ENCODE measurements at places on chromosomes 7 and 10.

DNA sequence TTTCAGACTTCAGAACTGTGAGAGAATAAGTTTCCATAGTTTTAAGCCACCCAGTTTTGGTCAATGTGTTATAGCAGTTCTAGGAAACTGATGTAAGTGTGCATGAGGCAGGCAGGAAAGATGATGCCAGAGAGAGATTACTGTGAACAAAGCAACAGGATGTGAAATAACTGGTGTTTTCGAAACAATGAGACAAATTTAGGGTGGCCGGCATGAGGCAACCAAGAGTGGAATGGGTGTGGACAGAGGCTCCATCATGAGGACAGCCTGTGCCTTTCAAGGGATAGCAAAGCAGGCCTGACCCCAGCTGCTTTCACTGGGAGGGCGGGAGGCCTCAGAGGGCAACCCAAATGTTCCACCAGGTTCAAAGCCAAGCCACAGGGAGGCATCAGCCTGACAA, 67.3 kb upstream of the UCN3 start:
- DNase-seq: no peak

DNA sequence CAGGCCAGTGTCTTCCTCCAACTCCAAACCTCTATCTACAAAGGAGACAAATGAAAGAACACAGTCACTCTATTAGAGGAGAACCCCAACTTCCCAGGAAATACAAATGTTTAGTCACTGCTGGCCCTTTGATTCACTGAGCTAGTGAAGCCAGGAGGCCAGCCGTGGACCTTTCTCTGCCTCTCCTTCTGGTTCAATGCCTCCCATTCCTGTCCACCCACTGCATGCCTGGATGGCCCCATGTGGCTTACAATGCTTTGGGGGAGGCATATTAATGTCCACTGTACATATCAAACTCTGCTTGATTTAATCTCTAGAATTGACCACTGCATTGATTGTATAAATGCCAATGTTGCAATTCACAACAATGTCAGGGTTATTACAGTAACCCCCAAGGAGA, 687.3 kb downstream of the KCNMA1 start:
- no peak for DNase-seq

GRCh38 chr10:48233559-48234005, 40.9 kb downstream of the FRMPD2 start:
- no peak for DNase-seq

- no peak for DNase-seq
These were observed 143.2 kb upstream of the C7orf33 start for GRCh38 chr7:148447221-148447849.

- no peak for DNase-seq
These were observed 1.8 kb upstream of the HOXA11 start for GRCh38 chr7:27186668-27187474.

DNA sequence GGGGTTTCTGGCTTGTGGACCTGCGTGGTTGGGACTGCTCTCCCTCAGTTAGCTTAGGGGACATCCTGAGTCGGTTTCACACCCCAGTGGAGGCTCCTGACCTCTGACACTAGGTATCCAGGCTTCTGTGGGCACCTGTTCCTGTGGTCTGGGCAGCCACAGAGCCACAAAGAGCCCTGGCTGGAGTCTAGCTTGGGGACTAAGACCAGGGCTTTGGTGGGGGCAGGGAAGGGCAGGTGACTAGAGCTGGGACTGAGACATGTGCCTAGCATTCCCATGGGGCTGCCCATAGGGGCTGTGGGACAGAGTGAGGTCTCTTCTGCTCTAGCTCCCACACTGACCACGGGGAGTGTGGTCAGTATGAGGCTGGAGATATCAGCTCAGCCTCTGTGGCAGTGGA, 4.0 kb upstream of the TMEM270 start:
- DNase-seq: no peak

GRCh38 chr7:107506674-107507339, 37.0 kb downstream of the GPR22 start:
- no peak for DNase-seq

DNA sequence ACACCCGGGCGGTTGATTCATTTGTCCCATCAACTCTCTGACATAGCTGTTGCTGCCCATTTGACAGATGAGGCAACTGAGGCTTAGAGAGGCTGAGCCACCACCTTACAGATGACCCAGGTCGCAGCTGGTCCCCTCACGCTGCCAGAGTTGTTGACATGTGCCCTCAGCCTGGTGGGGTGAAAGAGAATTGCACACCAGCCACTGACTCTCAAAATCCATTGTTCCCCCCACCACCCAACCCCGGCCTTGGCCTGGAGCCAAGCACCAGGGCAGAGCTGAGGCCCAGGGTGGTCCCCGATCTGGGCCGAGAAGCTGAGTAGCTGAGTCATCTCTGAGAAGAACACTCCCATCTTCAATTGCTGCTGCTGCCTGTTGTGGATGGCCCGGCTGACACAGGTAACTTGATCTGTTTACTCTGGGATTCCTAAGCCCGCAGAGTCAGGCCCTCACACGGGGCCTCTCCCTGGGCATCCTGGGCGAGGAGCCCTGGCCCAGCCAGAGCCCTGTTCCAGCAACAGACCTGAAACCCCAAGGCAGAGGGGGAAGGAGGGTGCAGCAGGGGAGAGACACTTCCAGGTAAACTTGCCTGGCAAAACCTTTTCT, 27.5 kb downstream of the PVRIG start:
- DNase-seq: no peak

DNA sequence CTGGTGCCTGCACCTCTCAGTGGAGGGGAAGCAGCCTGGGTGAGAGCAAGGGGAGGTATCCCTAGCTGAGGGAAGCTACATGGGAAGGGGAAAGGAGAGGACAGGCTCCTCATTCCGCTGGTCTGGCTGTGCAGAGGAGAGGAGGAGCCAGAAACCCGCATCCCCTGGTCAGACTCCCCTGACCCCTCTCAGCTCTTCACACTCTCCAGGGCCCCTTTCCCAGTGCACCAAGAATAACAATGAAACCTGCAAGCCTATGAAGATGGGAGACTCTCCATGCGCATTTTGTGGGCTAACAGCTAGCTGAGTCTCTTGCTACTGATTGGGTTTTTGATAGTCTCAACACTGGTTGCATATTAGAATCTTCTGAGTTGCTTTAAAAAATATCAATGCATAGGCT, 319.9 kb upstream of the COBL start:
- no peak for DNase-seq

DNA sequence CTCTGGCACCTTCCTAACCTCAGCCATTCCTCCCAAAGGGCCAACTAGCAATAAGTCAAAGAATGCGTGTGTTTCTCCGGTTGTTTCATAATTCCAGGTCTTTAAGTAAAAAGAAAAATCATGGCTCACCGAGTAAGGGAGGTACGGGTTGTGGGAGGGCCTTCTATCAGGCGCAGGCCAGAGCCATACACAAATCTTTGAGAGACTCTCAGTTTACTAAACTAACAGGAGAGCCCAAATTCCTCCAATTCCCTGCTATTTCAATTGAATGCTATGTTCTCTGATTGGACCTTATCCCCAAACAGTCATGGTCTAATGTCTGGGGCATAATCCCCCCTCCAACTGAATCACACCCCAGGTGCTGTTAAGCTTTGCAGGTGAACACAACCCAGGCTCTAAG, 26.2 kb upstream of the SLF2 start:
- no peak for DNase-seq

- no peak for DNase-seq
These were observed 43.2 kb upstream of the SLC35B4 start for GRCh38 chr7:134359787-134360432.

- DNase-seq: no peak
These were observed 90.0 kb downstream of the ST7 start for GRCh38 chr7:117043108-117043825.

DNA sequence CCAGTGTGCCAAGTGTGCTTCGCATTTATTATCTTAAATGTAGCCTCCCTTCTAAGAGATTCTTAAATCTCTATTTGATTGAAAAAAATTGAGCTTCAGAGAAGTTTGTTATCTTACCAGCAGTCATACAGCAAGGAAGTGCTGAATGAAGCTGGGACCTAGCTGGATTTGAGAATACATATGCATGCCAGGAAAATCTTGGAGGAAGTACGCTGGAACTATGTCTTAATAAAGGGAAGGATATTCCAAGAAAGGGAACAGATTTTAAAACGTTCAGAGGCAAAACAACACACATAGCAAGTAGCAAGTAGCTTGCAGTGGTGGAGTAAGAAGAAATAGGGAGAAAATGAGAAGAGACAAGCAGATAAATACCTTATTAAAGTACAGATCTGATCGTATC, 1.5 kb downstream of the CFAP70 start:
- no peak for DNase-seq

DNA sequence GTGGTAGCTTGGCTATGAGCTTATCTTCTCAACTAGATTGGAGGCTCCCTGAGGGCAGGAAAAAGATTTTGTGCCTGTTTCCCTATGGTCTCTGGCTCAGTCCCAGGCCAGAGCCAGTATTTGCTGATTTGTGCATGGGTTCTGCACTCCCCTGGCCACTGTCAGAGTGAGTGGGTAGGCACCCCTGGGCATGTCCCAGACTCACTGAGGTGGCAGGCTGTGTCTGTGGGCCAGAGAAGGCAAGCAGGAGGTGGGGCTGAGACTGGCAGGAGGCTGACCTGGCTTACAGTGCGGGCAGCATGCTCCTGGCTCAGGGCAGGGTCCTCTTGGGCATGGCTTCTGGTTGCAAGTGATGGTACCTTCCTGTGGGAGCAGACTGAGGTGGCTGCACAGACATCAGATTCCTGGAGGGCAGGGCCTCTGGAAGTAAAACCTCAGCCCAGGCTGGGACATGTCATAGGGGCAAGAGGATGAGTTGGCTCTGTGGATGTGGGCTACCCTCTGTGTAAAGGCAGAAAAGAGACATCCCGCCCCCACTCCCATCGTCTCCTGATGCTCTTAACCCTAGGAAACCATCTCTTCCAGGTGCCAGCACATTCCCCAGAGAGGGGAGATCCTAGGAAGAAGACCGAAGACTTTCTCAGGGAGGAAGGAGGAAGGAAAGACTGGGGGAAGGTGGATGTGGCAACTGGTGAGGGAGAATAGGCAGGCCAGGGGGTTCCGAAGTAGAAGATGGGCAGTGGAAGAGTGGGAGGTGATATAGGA, 4.3 kb downstream of the KCP start:
- DNase-seq: no peak

DNA sequence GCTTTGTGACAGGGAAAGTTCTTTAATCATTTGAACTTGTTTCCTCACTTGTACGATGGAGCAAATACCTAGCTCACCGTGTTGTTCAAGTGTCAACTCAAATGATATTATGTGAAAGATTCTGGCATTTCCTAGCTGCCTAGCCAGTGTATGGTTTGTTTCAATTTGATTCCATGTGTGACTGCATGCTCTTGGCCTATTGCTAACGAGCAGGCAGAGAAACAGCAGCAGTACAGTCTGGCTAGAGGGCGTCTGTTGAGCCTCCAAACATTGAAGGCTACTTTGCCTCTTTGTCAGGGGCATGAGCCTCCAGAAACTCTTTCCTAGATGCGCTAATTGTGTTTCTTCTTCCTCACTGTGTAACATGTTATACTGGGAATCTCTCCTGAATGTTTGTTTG, 417.4 kb downstream of the EXOC4 start:
- DNase-seq: no peak

DNA sequence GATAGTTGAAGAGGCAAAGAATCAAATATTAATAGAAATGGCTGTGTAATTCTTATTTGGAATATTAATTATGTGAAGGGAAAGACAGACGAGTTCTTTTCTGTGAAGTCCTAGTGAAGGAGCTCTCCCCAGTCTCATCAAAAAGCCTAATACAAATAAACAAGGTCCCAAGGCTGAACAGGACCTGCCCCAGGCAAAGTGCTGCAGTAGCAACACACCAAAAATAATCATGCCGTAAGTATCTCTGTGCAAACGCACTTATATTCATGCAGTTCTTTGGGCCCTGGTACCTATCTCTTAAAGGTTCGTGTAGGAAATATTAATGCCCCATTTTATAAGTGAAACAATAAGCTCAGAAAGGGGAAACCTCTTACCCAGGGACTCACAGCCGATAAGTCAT, 12.2 kb upstream of the CHST15 start:
- no peak for DNase-seq

- DNase-seq: no peak
These were observed 93.1 kb downstream of the STRA8 start for GRCh38 chr7:135326636-135327280.

DNA sequence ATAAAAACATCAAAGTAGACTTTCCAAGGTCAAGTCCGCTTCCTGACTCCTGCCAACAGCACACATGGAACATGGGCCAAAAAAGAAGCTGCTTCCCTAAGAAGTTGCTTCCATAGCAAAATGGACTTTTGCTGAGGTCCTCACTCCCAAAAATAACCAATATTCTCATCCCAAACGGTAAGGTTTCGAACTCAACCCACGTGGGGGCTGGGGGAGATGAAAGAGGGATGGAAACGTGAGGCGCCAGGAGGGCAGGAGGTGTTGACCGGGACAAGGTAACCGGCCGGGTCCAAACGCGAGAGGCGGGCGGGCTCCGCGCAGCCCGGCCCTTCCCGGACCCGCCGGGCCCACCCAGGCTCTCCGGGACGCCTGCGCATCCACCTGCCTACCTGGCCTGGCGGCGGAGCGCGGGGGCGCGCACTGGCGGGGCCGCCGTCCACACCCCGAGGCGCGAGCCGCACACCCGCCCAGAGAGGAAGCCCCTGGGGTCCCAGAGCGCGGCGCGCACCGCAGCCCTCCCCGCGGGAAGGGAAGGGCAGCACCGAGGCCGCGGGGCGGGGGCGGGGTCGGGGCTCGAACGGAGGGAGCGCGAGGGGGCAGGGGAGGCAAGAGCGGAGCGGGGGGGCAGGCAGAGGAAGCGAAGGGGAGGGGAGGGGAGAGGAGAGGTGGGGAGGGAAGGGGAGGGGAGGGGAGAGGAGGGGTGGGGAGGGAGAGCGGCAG, 742 bp downstream of the LMBR1 start:
- DNase-seq: no peak

DNA sequence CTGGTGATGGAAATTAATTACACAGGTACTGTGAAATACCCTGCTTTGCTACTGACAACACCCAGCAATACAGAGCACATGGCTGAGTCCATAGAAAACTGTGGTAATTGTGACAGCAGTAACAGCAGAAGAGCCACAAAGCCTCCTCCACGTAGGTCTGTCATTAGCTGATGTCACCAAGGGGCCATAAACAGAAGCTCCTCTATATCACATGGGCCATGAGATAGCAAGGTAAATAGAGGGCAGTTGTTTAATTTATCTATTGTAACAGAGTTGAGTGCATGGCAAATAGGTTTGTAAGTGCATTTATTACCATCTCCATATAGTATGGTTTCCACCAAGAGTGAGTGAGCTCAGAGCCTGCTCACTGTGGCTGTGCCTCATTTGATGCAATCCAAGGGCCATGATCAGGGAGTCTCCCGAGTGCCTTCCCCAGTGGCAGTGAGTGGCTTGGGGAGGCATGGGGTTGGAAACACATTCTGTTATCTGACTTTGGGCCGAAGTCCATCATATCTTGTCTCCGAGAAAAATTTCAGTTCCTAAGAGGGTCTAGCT, 281.2 kb downstream of the SKAP2 start:
- DNase-seq: no peak

- DNase-seq: no peak
These were observed 44.3 kb downstream of the CXCL12 start for GRCh38 chr10:44340557-44340956.

GRCh38 chr7:157855452-157856213, 518.8 kb downstream of the DNAJB6 start:
- no peak for DNase-seq

- no peak for DNase-seq
These were observed 19.9 kb upstream of the ZNF138 start for GRCh38 chr7:64774204-64774842.

- no peak for DNase-seq
These were observed 524 bp upstream of the FUOM start for GRCh38 chr10:133358162-133358924.

- no peak for DNase-seq
These were observed 372.1 kb downstream of the DNAJB6 start for GRCh38 chr7:157708919-157709295.

- DNase-seq: no peak
These were observed 64.1 kb downstream of the TMEM168 start for GRCh38 chr7:112726076-112726475.

- DNase-seq: no peak
These were observed 70.9 kb downstream of the DAGLB start for GRCh38 chr7:6376820-6377219.
